LoVo (cell line): ENCODE measurements at places on chromosomes 1 and 21.

GRCh38 chr1:193402977-193403376 is 216.6 kb upstream of the B3GALT2 start:
- no peak for DNase-seq

GRCh38 chr1:54103414-54103813 is 49.4 kb downstream of the CDCP2 start:
- no peak for DNase-seq

GRCh38 chr1:24773618-24774017 is 28.4 kb downstream of the CLIC4 start:
- DNase-seq = no peak

DNA sequence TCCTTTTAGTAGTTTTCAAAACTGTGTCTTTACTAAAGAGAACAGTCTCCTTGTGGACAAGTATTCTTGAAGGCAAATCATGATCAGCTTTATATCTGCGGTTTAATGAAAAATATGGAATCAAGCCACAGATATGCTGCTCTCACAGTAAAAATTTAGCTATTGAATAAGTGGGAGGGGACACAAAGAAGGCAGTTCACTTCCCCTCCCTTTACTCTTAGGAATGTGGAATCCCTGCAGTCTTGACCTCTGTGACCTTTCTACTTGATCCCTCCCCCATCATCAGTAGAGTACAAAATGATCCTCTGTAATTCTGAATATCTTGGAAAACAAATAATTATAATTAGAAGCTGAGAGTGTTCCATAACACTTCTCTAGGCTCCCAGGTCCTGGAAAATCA is 136.7 kb upstream of the HOOK1 start:
- DNase-seq = no peak

DNA sequence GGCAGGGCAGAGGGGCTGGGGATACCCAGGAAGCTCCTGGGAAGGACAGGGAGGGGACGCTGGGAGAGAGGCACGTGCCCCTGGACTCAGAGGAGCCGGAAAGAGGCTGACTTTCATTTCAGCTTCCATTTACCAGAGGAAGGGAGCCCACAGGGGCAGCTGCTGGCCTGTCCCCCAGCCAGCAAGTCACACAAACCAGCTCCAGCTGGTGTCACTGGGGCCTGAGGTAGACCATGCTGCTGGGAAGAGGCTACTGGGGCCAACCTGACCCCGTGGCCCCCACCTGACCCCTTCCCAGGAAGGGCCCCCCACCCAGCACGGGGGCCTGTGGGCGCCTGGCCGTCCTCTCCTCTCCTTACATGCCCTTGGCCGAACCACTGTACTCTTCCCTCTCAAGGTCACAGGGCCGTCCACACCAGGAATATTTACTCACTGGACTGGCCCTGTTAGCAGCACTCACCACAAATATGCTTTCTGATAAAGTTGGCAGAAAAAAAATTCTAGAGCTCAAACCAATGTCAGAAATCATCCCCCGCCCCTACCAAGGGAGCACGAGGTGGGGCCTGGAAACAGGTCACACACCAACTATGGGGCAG is 110.5 kb downstream of the CASZ1 start:
- peak; percentile 11 for DNase-seq

DNA sequence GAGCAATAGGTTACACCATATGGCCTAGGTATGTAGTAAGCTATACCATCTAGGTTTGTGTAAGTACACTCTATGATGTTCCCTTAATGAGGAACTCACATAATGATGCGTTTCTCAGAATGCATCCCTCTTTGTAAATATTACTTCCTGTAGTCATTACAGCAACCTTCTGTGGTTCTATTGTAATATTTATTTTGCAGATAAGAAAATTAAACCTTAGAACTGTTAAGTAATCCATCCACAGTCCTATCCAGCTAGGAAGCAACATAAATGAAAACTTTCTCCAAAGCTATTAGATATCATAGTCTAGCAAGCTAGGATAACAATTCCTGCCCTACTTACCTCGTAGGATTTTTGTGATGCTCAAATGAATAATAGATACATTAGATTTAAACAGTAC is 88.7 kb downstream of the WLS start:
- DNase-seq = no peak

DNA sequence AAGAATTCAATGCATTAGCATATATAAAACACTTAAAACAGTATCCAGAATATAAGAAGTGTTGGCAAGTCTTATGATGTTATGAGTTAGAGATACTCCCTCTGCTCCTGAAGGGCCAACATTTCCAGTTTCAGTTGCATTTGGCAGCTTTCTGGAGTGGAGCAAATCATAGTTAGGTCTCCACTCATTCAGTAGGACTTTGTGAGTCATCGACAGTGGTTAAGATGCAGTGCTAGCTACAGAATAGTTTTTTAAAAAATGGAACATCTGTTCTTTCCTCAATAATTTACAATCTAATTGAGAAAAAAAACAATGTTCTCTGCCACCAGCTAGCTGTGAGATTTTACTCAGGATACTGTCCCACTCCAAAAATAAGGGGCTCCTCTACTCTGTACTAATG is 389.1 kb downstream of the HLX start:
- DNase-seq = no peak

GRCh38 chr1:9100471-9101043 is 28.3 kb downstream of the GPR157 start:
- no peak for DNase-seq

- DNase-seq = no peak
Observed at GRCh38 chr1:169886931-169887330, 6.8 kb downstream of the SCYL3 start.

GRCh38 chr1:204257446-204257845 is 43.7 kb upstream of the GOLT1A start:
- DNase-seq = no peak

DNA sequence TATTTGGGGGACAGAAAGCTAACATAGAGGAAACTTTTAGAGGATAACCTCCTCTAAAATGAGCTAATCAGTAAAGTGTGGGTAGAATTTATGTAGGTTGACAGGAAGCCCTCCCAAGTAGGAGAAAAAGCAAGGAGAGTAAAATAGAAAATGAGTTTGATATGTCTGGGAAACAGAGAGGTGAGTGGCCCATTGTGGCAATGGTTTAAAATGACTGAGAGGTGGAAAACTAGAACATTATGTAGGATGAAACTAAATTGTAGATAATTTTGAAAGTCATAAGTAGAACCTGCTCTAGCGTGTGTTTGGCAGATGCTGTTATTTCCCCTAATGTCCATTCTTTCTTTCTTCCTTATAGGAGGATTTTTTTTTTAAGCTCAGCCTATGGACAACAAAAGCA is 8.5 kb upstream of the LPGAT1 start:
- DNase-seq = no peak

- no peak for DNase-seq
Observed at GRCh38 chr21:17613242-17613676, 558 bp upstream of the BTG3 start.

DNA sequence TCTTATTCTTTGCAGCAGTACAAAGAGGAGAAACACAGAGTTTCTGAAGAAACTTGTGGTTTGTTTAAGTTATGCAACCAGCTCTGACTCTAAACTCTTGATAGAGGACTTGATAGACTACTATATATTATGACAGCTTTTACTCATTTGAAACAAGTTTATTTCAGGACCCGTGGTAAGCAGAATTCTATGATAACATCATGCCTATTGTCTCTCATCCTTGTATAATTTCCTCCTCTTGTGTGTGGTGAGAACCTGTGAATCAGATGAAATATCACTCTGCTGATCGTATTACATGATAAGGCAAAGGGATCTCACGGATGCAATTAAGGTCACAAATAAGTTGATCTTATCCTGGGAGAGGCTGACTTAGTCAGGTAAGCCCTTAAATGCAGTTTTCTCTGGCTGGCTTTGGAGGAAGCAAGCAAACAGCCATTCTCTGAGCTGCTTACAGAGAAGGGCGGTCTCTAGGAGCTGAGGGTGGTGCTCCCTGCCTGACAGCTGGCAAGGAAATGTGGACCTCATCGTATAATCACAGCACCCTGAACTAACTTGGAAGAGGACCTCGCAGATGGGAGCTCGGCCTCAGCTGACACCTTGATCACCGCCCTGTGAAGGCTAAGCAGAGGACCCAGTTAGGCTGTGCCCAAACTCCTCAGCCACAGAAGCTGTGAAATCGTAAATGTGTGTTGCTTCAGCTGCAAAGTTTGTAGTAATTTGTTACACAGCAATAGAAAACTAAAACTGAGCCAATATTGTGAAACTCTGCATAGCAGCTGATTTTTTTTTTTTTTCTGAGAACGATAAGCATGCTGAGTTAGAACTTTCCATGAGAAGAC is 151.1 kb upstream of the DPT start:
- DNase-seq = no peak

GRCh38 chr1:111729946-111730681 is 9.1 kb downstream of the INKA2 start:
- no peak for DNase-seq

- no peak for DNase-seq
Observed at GRCh38 chr1:150619576-150620509, 9.6 kb downstream of the ENSA start.

DNA sequence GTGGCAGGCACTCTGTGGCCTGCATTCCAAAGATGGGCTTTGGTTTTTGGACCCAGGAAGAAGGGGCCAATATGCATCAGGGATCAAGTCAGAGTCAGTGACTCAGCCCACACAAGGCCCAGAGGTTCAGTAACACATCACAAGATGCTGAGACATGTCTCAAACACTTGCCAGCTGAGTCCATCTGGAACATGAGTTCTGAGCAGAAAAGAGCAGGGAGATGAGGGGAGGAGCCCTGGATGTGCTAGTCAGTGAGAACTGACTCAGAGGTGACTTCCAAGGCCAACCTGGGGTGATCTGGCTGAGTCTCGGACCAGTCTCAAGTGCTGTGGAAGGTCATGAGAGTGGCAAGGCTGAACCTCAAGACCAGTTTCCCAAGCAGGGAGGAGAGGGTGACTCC is 150.1 kb downstream of the CDC7 start:
- DNase-seq = peak; percentile 12

DNA sequence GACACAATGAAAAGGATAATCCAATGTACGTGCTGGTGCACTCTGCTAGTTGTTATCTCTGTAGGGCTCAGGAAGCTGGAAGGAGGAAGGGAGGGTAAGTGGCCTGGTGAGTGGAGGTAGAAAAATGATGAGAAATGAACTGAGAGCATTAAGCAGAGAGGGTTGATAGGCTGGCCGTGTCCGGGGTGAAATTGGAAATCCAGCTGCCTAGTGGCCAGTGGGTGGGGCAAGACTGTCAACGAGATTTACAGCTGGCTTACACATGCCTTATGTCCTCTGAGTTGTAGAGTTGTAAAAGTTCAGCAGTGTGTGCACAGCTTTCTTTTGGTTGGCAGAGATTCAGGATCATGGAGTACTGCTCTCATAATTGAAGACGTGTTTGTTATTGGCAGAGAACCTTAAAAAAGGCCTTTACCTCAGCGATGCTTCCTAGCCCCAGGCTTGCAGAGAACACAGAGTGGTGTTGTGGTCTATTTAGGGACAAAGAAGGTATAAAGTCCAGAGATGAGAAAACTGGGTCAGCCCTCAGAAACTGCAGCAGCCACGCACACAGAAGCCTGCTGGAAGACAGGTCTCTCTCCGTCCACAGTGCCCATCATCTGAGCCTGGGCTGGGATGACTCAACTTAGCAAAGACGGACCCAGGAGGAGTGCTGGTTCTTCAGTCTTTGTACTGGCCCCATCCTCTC is 132.4 kb downstream of the EDEM3 start:
- DNase-seq = no peak

GRCh38 chr1:12416101-12416500 is 186.3 kb downstream of the VPS13D start:
- no peak for DNase-seq

- DNase-seq = no peak
Observed at GRCh38 chr1:183926983-183927382, 110.5 kb downstream of the COLGALT2 start.

DNA sequence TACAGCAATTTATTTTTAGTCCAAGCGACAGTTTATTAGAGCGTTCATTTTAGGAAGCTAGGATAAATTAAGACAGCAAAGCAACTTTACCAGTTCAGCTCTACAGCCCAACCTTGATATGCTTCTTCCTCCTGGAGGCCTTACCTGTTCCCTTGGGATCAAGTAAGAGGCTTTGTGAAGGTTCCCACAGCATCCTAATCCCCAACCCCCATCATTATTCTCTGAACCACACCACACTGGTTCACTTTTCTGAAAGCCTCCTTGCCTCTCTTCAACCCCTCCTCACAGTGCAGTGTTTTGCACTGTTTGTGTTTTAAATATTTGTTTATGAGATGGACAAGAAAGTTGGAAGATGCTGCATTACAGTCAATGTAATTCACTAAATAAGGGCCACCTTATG is 126.3 kb upstream of the CXADR start:
- no peak for DNase-seq

DNA sequence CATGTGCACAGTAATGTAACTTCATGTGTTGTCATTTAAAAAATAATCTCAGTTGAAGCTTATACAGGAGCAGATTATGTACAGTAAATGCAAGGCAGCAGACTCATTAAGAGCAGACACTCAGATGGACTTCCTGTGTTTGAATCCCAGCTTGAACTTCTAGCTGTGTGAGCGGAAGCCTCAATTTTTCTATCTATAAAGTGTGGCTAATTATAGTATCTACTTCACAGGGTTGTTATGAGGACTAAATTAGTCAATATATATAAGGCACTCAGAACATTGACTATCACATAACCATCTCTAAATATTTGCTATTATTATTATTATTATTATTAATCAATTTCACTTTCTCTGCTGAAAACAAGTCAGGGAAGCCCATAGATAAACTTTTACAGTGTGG is 141.6 kb downstream of the ZP4 start:
- DNase-seq = no peak
